ENCODE measurements at places on chromosomes 3 and 15. TPM values are rescaled to one million over a fixed set of nuclear protein-coding genes. Genes with fewer than 3 reads are reported as not detected.

Gene IGDCC3
- total RNA-seq, result 23.2 TPM

Gene TRIM42
- total RNA-seq, result not detected

Gene SPATA12
- total RNA-seq, result not detected

Gene AADACL2
- not detected for total RNA-seq

Gene BTD
- 29.4 TPM for total RNA-seq

Gene CSK
- total RNA-seq, result 48.2 TPM

Gene COPG1
- 135 TPM for total RNA-seq

Gene MUC20
- total RNA-seq, result 10.0 TPM

Gene SHC4
- total RNA-seq, result 7.2 TPM

Gene CFAP44
- 5.9 TPM for total RNA-seq

Gene LRRC2
- total RNA-seq, result 5.9 TPM

Gene HGD
- total RNA-seq, result 0.63 TPM

Gene MYL3
- not detected for total RNA-seq

Gene IL5RA
- total RNA-seq, result 1.3 TPM

Gene PLA2G4B
- total RNA-seq, result 14.4 TPM

Gene CHST13
- total RNA-seq, result not detected

Gene ATP13A5
- 0.63 TPM for total RNA-seq

Gene MGLL
- 62.9 TPM for total RNA-seq

Gene GP9
- total RNA-seq, result not detected
